Anterior cingulate cortex (tissue), 58 donors: ENCODE measurements at places on chromosomes 3 and 15.

DNA sequence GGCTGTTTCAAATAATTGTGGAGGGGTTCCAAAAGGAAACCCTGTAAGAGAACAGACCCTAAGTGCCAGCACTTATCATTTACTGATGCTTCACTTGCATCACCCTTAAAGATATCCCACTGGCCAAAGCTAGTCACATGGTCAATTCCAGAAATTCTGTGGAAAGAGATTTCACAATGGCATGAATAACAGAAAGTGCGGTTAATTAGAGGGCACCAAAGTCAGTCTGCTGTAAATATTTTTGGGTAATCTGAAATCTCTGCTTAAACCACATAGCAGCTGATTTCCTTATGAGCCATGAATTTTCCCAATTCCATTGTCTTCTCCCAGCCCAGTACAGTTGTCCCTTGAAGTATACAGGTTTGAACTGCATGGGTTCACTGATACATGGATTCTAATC is 346.1 kb downstream of the SI start:
- no peak for DNase-seq

DNA sequence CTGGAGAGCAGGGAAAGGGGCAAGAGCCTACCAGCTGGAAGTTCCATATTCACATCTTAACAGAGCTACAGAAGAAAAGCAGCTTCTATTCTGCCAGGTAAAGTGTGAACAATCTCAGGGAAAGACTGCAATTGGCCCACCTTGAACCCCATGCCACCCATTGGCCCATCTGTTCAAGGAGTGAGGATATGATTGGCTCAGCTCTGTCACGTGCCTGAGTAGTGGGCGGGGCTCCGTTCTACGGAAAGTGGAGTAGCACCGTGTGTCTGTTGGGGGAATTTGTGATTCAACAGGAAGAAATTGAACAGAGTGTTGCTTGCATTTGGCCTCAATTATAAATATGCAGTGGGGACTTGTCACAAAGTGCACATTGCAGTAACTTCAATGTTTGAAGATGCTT is 81.8 kb downstream of the MINAR1 start:
- DNase-seq: no peak

- no peak for DNase-seq
Observed at GRCh38 chr3:15185404-15185803, 20.6 kb upstream of the CAPN7 start.

DNA sequence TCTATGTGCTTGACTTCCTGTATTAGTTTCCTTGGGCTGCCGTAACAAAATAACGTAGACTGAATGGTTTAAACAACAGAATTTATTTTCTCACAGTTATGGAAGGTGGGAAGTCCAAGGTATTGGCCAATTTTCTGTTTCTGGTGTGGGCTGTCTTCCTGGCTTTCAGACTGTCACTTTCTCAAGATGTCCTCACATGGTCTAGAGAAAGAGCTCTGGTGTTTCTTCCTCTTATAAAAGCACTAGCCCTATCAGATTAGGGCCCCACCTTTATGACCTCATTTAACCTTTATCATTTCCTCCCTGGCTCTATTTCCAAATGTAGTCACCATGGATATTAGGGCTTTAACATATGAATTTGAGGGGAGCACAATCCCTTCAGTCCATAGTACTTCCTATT is 54.6 kb downstream of the SPRED1 start:
- no peak for DNase-seq

DNA sequence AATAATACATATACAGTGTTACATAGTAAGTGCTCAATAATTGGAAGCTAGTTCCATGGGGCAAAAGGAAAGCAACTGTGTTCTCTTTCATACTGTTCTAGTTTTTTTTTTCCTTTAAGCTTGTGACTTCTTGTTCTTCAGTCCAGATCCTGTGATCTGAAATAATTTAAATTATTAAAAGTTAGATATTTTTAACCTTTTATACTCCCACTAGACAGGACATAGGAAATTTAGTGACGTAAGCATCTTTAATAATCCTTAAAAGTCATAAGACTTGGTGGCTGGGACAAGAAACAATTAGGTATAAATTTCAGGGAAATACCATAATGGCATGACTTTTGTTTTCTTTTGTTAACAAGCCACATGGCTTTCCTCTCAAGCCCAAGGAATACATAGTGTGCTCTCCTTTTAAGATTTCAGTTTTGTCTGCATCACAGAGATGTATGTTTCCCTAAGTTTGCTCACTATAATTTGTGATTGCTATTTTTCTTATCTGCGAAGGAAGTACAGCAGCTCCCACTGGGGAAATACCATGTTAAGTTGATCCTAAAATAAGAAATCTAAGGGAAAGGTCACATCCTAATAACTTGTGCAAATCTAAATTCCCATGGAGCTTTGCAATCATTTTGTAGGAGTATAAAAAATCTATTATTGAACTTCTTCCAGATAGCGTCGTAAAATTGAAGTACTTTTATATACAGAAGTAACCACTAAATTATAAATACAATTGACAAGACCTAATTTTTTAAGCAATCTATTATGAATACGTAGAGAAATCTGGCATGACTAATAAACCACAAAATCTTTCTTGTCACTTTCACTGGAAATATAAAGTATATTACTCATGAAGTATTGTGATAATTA is 30.1 kb downstream of the PPARG start:
- no peak for DNase-seq

- DNase-seq: no peak
Observed at GRCh38 chr15:68526269-68526668, 52.5 kb upstream of the CORO2B start.

- DNase-seq: no peak
Observed at GRCh38 chr3:128091586-128091985, 32.0 kb downstream of the RUVBL1 start.

DNA sequence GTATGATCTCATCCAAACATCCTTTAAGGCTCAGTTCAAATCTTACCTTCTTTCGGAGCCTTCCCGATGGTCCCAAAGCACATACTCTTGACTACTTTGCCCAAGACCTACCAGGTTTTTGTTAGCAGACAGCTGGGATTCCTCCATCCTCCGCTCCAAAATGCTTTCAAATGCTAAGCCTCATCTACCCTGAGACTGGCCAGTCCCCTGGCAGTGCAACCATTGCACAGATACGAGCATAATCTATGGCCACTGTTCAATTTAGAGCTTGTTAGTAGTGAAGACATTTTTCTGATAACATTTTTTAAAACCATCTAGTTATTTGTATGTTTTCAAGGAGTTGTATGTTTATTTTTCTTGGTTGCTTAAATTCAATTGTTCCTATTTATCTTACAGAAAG is 264.4 kb upstream of the NR2F2 start:
- DNase-seq: no peak

- no peak for DNase-seq
Observed at GRCh38 chr3:168977716-168978374, 685.7 kb downstream of the MECOM start.

DNA sequence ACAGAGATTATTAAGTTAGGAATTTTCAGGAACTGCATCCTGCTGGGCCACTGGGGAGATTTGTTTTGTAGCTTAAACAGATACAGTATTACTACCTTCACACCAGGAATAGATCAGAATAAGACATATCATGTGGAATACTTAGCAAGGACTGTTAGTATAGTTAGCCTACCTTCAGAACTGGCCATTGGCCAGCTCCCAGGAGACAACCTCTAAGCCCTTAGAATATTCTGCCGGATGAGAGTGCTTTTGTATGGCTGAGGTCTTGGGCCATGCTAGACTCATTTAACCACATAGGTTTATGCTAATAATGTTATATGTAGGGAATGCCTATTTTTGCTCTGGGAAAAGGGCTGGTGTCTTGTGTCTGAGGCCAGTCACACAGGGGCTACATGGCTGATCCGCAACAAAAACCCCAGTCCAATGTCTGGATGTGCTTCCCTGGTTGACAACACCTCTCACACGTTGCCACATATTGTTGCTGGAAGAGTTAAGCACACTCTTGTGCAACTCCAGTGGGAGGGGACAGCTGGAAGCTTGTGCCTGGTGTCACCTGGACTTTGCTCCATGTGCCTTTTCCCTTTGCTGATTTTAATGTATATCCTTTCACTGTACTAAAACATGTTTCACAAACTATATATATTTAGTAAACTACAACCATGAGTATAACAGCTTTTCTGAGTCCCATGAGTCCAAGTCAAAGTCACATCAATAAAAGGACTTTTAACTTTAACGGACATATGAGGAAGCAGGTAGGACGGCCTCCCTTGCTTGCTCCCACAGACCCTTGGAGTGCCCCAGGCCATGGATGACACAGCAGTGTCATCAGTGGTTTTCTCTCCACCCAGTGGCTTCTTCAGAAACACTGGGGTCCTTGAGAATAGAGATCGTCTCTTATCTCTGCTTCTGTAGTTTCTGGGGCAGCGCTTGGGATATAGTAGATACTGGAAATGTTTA is 118.0 kb upstream of the C3orf80 start:
- no peak for DNase-seq

DNA sequence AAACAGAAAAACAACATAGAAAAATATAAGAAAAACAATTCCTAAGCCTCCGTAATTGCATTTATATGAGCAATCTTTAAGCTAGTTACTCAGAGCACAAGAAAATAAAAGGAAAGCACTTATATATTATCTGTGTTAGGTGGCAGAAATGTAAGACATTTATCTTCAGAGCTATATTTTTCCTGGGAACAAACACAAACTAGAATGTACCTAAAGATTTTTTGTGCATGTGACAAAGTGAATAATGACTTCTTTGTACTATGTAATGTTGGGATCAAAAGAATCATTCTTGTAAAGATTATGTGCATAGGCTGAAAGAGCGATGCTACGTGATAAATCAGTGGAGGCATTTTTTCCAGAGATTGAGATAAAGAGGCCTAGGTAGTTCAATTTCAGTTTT is 111.3 kb upstream of the GMNC start:
- no peak for DNase-seq

DNA sequence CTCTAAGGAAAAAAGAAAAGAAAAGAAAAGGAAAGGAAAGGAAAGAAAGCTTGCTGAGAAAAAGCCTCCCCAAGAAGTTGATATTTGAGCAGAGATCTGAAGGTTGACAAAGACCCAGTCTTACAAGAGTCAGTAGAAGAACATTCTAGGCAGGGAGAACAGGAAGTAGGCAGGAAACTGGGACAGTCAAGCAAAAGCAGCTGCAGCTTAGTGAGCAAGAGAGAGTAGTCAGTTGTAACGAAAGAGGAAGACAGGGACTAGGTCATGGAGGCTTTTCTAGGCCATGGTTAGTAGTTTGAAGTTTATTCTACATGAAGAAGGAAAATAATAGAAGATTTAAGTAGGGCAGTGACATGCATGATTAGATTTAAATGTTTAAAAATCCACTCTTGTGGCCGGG is 31.8 kb upstream of the KLHL6 start:
- no peak for DNase-seq

GRCh38 chr3:13134879-13135206 is 61.6 kb upstream of the IQSEC1 start:
- DNase-seq: no peak

DNA sequence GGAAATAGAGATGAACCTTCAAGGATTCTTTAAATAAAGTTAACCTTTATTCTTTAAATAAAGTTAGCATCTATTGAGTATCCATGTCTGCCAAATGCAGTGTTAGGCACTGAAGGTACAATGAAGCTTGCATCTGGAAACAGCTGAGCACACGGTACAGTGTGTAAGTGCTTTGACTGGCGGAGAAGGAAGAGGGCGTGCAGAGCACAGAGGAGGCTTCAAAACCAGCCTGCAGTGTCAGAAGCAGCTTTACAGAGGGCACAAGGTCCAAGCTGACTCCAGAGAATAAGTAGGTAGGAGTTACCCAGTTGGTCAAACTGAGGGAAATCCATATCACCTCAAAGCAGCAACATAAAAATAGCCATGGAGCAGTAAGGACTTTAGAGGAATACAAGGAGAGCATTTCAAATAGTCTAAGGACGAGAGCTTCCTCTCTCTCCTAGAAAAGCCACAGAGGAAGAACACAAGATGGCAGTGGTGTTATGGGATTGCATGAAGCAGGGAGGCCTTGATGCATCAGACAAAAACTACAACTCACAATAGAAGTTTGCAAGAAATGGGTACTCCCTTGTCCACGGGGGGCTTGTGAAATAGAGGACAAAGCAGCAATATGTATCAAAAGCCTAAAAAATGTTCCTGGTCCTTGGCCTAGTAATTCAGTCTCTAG is 60.3 kb upstream of the PPP2R3A start:
- no peak for DNase-seq

DNA sequence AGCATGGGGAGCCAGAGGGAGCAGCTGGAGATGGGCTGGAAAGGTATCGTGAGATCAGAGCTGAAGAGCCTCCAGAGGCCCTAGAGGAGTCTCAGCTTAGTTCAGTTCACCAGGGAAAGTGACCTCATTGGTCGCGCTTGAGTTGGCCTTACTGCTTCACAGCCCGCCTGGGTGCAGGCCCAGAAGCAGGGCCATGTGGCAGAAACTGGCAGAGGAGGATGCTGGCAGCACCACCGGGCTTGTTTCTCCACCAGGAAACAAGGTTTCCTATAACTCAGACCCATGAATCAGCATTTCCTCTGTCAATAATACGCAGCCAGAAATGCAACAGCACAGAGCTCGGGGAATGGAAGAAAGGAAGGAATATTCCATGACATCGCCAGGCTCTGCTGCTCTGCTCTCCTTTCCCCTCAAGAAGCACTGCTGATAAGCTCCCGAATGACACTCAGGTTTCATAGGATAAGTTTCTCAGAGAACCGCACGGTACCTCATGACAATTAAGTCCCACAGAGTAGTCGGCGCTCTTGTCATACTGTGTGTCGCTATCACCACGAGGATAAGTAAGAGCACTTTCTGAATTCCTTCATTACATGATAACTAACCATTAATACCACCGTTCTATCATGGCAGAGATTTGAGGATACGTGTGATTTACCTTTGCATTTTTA is 147.1 kb upstream of the LPP start:
- DNase-seq: no peak
